Osteoblast (primary cell): ENCODE measurements at places on chromosomes 5 and 9. TPM values are rescaled to one million over a fixed set of nuclear protein-coding genes. Genes with fewer than 3 reads are reported as not detected.

EPB41L4A gene
- total RNA-seq = 0.59 and 0.72 TPM in 2 replicates

F2R gene
- 38.7 and 41.0 TPM in 2 replicates for total RNA-seq

SIT1 gene
- total RNA-seq = 0.36 TPM in 1 of 2 replicates, not detected in the other

FOXD4L6 gene
- under 0.01 TPM in 1 of 2 replicates, not detected in the other for total RNA-seq

KIAA0825 gene
- 8.0 and 10.0 TPM in 2 replicates for total RNA-seq

RNF208 gene
- total RNA-seq = 0.29 TPM in 1 of 2 replicates, not detected in the other

FBP2 gene
- total RNA-seq = not detected in 2 replicates

- no peak for DNase-seq
These were observed 26.2 kb upstream of the TNFAIP8 start for GRCh38 chr5:119329666-119330065.

- DNase-seq = no peak
These were observed 137.1 kb downstream of the ADAMTS2 start for GRCh38 chr5:179207920-179208705.

GRCh38 chr5:51043745-51044144, 339.5 kb upstream of the ISL1 start:
- DNase-seq = no peak

DNA sequence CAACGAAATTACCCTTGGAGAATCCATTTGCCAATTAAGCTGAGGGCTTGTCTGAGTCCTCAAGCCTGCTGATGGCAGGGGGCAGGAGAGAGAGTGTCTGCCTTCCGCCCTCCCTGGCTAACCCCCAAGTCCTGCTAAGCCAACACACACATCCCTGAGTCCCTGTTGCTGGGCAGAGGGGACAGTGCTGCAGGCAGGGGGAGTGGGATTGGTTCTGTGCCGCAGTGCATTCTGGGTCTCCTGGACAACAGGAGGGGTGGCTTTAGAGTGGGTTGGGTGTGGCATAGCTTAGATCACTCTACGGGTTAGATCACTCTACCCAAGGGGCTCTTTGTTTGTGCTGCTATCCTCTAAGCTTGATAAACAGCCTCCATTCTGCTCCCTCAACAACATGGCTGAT, 427.7 kb downstream of the CDK5RAP2 start:
- no peak for DNase-seq

DNA sequence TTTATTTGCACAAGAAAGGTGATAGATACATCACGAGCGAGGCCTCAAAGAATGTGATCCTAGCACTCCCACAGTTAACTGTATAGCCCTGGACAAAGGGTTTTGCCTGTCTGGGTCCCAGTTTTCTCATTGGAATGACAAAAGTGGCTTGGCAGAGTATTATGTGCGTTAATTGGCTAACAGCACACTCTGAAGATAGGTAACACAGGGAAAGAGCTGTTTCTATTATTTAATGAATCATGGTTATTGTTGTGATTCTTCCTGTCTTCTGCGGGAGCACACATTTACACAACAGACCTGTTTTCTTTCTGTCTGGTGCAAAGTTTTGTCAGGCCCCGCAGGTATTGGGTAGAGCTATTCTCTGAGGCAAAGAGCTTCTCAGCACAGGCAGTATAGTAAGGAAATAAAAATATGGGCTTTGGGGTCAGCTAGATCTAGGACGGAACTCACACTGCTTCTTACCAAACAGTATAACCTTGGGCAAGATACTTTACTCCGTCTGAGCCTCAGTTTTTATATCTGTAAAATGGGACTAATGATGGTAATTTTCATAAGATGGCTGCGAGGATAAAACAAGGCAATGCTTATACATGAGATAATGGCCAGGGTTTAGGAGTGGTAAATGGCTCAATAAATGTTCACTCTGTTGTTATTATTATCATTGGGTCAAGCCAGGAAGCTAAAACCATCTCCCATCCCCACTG, 78.9 kb downstream of the PLAC8L1 start:
- no peak for DNase-seq

GRCh38 chr5:106545325-106545724, 1125.4 kb downstream of the EFNA5 start:
- DNase-seq = peak; percentile 1

DNA sequence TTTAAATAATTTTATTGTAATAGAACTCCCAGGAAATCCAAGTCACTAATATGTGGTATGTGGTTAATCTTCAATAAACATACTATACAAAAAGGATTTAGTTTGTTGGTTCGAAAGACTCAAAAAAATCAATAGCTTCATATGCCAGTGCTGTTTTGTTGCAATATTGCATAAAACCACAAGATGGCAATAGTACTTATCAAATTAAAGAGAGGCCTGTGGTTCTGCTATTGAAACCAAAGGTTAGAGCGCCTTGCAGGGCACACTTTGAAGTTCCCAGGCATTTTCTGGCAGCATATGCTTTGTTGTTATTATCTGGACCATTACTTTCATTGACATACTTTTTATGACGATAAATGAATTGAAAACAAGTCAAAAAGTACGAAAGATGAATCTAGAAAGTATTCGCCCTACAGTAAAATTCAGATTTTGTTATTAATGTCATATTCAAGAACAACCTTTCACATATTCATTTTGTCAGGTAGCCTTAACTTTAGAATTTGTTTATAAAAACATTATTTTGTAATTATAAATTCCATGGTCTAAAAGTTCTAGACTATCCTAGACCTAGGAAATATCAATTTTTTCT, 316.3 kb downstream of the MCTP1 start:
- DNase-seq = peak; percentile 88

GRCh38 chr5:154384480-154385235, 61.1 kb upstream of the SAP30L start:
- no peak for DNase-seq

DNA sequence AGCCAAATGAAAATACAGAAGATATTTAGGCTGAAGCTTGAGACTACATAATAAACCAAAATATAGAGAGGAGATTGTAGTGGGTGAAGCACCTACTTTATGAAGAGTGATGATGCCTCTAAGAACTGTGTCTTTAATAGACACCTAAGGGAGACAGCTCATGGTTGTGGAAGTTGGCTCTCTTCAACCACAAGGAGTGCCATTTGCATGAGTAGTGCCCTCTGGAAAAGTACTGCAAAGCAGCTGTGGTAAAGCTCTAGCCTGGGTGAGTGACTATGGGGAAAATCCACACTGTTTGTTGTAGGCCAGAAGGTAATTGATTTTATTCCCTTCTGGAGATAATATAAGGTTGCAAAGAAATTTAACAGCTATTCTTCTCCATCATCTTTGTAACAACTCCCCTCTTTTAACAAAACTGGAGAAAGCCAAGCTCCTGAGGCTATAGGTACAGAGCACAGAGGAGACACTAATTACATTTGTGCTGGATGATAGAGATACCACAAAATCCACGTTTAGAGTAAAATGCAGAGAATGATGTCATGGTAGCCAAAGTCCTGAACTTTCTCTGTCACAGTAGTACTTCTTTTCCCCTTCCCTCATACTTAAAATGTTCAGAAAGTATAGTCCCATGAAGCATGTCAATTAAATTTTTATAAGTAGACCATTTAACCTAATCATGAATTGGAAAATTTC, 122.8 kb downstream of the STARD4 start:
- no peak for DNase-seq

GRCh38 chr9:107768224-107768623, 278.7 kb upstream of the KLF4 start:
- no peak for DNase-seq

- DNase-seq = peak; percentile 61
These were observed 156.2 kb downstream of the RGS3 start for GRCh38 chr9:113619491-113620376.

DNA sequence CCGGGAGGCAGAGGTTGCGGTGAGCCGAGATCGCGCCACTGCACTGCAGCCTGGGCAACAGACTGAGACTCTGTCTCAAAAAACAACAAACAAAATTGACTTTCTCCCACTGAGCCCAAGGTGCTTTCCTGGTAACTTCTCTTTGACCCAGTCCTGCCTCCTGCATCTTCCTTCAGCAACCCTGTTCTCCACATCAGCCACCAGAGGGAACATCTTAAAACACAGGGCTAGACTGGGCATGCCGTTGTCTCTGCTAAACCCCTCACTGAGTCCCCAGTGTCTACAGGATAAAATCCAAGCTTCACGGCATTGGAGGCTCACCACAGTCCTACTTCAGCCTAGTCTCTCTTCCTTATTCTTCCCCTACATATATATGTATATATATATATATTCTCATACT, 39.8 kb upstream of the KCNMB1 start:
- DNase-seq = peak; percentile 83

DNA sequence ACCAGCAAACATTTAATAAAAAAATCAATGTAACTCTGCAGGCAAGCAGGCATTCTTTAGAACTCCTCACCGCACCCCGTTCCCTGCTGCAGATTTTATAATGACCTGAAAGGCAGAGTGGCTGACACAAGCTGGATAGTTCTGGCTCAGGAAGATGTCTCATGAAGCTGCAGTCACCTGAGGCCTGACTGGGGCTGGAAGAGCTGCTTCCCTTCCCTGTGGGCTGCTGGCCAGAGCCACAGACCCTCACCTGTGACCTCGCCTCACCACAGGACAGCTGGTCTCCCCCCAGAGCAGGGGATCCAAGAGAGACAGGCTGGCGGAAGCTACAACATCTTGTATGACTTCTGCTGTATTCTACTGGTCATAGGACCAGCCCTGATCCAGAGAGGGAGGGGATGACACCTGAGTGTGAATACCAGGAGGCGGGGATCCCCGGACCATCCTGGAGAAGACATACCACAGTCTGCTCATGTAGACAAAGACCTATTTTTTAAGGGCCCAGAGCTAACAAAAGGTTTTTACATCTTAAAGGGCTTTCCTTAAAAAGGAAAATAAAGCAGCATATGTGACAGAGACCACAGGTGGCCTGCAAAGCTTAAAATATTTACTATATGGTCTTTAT, 43.9 kb downstream of the RAPGEF1 start:
- DNase-seq = no peak

DNA sequence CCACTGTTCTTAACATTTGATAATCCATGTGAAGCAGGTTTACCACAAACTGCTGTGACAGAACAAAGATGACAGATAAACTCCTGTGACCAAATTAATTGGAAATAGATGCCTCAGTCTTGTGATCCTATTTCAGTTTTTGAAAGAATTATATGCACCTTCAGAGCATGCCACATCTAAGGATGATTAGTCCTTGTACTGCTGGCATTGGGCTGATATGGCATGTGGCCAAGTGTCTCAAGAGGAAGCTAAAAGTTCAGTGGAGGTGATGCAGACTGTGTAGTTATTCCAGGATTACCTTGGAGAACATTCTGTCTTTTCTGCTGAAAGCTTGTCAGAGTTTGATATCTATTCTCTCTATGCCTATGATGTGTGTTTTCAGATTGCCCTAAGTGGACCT, 314.4 kb upstream of the EFNA5 start:
- no peak for DNase-seq

DNA sequence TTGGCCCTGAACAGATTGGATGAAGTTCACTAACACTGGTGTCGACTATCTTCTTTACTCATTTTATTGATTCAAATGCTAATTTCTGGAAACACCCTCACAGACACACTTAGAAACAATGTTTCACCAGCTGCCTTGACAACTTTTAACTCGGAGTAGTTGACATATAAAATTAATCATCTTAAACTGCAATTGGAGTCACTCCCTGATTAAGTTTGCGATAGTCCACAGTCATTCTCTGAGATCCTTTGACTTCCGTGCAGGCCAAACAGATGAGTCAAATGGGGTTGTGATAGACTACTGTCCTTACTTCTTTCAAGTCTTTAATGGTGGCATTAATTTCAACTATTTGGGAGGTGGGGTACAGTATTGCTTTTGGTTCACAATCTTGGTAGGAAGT, 114.4 kb upstream of the PCSK1 start:
- no peak for DNase-seq

DNA sequence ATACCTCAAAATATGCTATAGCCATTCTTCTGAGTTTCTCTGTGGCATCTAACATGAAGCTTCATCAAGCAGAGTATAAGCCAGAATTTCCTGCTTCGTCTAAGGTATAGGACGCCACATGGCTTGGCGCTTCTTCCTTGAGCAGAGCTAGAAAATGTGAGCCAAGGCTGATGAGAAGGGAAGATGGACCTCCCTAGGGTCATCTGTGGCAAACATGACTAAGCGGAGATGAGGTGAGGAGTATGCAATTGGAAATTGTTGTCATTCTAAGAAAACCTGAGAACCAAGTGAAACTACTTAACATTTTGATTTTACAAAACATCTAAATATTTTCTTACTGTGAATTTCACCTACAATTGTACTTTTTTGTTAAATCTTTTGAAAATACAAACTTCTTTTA, 466.5 kb downstream of the PSAT1 start:
- no peak for DNase-seq

GRCh38 chr5:87645224-87645623, 232.5 kb upstream of the CCNH start:
- no peak for DNase-seq

GRCh38 chr9:111598733-111599091, 735 bp downstream of the PTGR1 start:
- peak; percentile 63 for DNase-seq

- no peak for DNase-seq
These were observed 24.2 kb upstream of the ZBTB34 start for GRCh38 chr9:126836216-126836615.

DNA sequence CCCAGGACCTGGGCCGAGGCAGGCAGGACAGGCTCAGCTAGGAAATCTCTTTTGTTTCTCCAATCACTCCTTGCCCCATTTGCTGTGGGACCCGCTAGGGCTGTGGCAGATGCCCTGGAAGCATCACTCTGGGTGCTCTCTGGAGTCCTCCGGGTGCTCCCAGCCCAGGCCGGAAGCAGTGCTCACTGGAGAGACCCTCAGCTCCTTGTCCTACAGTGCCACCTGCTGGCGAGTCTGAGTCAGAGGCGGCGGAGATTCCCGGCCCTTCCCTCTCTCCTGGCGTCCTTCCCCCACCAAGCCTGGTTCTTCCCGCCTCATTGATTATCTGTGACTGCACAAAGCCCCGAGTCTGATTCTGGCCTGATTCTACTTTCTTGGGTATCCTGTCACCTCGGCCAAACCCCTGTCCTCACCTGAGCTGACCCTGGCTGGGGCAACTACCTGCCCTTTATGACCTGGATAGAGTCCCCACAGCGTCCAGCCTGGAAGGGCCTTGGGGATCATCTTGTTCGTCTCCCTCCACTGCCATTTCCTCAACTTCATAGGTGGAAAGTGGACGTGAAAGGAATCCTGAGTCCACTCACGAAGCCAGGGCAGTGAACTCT, 7.3 kb upstream of the BARHL1 start:
- peak; percentile 98 for DNase-seq

DNA sequence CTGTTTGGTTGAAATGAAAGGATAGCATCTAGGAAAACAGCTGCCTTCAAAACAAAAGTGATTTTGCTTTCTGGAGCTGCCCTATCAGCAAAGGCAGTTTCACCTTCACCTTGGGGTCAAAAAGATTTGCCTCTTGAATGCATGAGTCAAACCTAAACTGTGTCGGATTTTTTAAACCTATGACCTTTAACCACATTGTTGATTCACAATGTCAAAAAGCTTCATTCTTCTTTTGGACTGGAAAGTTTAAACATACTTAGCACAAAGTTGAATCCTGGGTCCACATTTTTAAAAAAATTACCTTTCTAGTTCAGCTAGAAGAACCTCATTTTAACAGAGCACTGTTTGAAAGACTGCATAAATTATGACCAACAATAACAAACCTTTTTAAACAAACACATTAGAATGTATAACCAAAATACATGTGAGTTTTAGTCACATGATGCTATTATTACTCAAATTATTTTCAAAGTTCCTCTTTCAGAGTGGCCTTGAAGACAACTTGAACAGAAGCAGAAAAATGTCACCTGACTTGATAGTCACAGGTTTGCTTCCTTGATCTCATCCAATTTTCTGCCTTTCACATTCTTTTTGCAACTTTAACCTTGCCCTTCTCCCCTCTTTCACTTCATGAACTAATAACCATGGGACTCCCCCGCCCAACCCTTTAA, 109.7 kb upstream of the LHFPL2 start:
- peak; percentile 35 for DNase-seq
